Brain pericyte (primary cell): ENCODE measurements at places on chromosomes 7 and 10.

- DNase-seq: no peak
These were observed 22.4 kb upstream of the CREB3L2 start for GRCh38 chr7:138024343-138024691.

GRCh38 chr7:97418312-97418711 is 300.8 kb downstream of the SDHAF3 start:
- no peak for DNase-seq

DNA sequence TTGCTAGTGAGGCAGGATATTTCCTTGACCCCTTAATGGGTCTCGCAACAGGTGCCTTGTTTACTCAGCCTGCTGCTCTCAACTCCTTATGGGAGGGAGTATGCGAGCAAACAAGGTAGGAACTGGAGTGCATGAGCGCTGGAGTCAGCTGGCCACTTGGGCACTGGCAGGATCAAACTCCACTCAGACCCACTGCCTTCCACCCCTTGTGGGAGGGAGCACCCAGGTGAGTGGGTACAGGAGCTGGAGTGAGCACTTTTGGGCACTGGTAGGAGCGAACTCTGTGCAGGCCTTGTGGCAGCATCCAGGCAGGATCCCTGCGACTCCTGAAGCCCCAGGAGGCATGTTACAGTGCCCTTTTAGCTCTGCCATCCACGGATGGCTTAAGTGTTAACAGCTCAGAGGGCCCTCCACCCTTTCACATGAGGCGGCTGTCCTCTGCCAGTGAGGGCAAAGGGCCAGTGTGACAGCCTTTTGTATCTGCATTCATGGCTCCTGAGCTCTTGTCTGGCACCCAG is 123.2 kb downstream of the ST7 start:
- no peak for DNase-seq

DNA sequence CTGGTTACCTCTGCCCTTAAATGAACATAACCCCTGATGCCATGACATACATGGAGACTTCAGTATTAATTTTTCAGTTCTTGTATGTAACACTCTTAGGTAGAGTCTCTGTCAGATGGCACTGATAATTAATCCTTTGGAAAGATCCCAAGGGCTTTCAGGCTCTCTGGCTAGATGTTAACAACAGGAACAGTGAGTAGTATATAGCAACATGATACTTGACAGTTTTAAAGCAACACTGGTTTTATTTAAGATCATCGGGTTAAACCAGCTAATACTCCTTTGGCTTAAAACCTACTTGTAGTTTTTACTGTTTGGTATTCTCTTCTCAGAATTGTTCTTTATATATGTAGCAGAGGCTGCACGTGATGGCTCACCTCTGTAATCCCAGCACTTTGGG is 27.3 kb downstream of the AHCYL2 start:
- no peak for DNase-seq

DNA sequence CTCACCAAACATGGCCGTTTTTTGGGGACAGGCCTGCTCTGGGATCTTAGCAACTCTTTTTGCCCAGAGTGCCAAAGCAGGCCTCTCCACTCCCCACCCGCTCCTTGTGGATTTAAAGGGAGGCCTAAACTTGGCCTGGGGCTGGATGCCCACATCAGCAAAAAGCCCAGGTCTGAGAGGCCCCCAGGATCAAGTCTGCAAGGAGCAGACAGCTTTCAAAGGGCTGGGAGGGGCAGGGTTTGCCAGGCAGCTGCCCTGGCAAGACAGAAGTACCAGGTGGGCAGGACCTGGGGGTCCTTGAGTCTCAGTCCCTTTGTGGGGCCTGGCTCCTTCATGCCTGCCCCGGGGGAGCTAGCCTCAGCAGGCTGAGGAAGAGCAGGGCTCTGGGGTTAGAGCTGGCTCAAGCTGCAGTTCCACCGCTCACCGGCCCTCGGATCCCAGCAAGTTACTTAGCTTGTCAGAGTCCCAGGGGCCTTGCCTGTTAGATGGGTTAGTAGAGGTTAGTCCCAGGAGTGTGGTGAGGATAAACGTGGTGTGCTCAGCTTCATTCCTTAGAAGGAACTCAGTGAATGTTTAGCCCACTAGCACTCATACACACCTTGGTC is 56.2 kb downstream of the ARHGAP22 start:
- no peak for DNase-seq

DNA sequence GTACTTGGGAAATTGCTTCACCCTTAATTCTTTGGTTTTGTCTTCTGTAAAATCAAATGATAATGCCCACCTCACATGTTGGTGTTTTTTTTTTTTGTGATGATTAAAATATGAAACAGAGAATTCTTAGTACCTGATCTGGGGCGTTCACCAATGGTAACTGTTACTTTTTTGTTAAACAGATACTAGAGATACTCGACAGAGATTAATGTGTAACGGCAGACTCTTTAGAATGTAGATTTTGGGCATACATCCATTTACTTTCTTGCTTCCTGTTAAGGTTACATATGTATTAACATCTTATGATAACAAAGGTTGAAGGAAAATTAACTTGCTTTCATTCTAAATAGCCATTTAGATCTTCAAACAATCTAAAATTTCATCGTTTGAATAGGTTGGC is 23.3 kb downstream of the PLXDC2 start:
- DNase-seq: no peak

- DNase-seq: peak; percentile 8
These were observed 258.9 kb upstream of the NPY start for GRCh38 chr7:24025094-24025493.

DNA sequence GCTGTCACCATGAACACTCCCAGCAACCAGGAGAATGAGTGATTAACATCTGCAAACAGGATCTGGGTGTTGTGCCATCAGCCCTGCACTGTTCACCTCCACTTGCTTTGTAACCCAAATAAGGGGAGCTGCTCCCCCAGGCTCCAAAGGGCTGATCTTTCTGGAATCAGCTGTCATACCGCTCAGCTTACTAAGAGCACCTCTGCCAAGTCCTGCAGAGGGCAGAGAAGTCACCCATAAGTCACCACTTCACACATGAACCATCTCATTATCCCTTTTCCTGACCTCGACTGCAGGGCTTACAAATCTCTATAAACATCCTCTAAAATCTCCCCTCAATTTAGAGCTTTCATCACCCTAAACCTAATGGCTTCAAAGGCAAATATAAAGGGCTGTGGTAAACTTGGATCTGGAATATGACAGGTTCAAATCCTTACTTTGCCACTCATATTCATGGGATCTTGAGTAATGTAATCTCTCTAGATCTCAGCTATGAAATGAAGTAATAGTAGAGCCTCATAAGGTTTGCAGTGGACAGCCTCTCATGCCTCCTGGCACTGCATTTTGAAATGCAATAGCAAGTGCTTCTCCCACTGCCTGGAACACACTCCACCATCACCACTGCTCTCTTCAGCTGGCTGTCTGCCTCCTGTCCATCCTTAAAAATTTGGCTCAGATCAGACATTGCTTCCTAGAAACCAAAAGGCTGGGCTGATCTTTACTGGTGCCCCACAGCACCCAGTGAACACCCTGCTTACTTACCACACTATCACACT is 38.8 kb downstream of the ERLIN1 start:
- no peak for DNase-seq

- no peak for DNase-seq
These were observed 477.5 kb upstream of the ADARB2 start for GRCh38 chr10:2214805-2215204.

GRCh38 chr10:27470885-27471284 is 33.2 kb upstream of the RAB18 start:
- no peak for DNase-seq

DNA sequence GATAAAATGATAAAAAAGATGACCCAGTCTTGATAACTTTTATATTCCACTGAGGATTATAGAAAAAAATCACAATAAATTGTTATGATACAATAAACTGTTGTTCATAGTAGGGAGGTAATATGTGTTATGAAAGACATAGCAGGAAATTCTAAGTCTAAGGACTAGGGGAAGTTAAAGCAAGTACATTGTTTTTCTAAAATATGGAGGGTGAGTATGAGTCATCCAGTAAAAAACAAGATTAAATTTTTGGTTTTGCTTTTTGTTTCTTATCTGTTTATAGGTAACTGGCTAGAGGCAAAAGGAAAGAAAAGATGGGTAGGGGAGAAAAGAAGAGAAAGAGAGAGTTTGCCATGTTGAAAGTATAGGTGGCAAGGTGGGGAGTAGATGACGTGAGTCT is 188.4 kb downstream of the POLR1F start:
- no peak for DNase-seq

DNA sequence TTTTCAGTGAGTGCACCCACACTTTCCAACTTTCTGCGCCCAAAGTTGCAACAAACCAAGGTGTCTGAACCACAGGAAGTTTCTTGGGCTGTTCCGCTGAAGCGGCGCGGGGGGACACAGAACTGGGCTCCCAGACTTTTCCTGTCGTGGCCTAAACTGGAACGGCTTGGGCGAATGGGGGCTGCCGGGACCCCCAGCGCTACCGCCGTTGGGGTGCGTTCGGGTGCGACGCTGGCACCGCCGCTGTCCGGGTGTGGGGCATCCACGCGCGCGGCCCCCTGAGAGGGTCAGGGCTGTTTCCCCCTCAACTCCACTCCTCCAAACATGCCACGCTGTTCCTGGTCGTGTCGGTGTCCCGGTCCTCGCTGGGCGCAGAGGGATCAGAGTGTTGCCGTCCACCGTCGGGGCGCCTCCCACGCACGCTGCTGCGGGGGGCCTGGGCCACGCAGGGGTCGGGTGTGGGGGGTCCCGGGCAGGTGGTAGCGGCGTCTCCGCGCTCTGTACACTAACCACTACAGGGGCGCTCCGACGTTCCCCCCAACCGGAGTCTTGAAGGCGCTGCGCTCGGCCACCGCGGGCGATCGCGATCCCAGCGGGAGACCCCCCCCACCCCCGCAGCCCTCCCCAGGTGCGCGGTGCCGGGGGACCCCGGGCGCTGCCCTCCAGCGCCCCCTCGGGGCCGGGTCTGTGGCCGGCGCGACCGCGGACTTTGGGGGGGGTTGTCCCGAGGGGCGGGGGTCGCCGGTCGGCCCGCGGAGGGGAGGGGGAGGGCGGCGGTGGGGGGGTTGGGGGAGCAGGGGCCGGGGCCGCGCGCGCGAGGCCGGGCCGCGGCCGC is 2.2 kb upstream of the CUX1 start:
- no peak for DNase-seq

DNA sequence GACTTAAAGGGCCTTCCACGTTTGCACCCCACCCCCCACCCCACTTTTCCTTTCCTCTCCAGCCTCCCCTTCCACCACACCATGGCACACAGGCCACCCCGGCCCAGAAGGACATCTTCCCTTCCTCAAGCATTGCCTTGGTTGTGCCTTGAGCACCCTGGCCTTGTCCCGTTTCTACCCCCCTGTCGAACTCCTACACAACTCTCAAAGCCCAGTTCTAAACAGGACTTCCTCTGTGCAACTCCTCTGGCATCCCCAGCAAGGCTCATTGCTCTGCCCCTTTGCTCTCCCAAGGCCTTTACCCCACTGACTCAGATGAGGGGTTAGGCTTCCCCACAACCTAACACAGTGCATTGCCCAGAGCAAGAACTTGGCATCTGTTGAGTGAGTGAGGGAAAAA is 136.1 kb downstream of the HERPUD2 start:
- DNase-seq: no peak

GRCh38 chr10:1249142-1249920 is 193.1 kb downstream of the WDR37 start:
- DNase-seq: no peak

DNA sequence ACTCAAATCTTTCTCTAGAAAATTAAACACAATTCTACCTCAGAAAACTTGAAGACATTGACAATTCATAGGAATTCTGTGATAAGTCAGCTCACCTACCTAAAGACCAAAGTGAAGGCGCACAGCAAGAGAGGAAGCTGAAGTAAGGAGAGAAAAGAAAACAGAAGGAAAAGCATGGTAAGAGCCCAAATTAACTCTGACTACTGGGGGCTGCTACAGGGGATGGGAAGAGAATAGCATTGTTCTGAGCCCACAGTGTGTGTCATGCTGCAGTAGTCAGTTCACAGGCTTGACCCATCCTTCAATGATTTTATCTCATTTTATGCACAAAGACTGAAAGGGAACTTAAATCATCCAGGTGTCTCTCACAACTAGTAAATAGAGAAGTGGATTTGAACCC is 111.3 kb downstream of the PTEN start:
- DNase-seq: no peak

- no peak for DNase-seq
These were observed 29.1 kb downstream of the TMEM130 start for GRCh38 chr7:98840722-98841121.

GRCh38 chr10:11588873-11589574 is 22.4 kb downstream of the USP6NL start:
- DNase-seq: no peak

DNA sequence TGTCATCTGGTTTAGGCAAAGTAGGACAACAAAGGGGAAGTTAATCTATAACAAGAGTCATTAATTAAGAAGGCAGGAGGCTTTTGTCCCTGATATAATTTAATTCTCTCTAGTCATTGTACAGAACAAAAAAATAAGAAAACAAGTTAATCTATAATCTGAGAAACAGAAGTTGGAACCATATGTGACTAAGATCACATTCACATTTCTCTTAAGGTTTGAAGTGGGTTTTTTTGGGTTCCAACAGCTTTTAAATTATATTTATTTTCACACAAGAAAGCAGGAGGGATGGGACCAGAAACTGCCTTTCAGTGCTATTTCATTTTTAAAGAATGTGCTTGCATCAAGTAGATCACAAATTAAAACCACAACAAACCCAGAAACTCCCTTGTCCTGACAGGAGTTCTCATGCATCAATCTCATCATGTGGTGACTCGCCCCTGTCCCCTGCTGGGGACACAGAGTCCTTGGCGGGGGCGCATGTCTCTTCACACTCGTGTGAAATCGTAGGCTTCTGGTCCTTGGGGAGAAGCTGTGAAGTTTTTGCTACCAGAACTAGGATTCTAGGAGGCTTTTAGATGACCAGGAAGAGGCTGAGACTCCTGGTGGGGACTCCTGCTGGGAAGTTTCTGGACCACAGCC is 10.1 kb upstream of the OPN4 start:
- no peak for DNase-seq

- no peak for DNase-seq
These were observed 1.3 kb downstream of the IKZF1 start for GRCh38 chr7:50305583-50306493.

DNA sequence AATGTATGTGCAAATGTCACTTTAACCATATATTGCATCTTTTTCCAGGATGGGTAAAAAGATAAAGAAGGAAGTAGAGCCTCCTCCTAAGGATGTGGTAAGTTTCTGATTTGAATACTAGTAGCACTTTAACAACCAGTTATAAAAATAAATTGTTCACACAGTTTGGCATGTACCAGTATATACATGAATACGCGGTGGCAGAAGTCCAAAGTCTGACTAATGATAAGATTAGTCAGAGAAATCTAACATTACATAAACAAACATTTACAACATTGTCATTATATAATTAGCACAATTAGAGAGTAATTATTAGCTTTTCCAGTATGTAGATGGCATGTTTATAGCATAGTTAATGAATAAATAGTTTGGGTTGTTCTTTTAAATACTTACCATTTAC is 4.1 kb downstream of the ARMC3 start:
- DNase-seq: no peak
